ENCODE measurements at places on chromosomes 4 and X.

- no peak for DNase-seq
Observed at GRCh38 chr4:159950707-159951106, 847.8 kb downstream of the RAPGEF2 start.

DNA sequence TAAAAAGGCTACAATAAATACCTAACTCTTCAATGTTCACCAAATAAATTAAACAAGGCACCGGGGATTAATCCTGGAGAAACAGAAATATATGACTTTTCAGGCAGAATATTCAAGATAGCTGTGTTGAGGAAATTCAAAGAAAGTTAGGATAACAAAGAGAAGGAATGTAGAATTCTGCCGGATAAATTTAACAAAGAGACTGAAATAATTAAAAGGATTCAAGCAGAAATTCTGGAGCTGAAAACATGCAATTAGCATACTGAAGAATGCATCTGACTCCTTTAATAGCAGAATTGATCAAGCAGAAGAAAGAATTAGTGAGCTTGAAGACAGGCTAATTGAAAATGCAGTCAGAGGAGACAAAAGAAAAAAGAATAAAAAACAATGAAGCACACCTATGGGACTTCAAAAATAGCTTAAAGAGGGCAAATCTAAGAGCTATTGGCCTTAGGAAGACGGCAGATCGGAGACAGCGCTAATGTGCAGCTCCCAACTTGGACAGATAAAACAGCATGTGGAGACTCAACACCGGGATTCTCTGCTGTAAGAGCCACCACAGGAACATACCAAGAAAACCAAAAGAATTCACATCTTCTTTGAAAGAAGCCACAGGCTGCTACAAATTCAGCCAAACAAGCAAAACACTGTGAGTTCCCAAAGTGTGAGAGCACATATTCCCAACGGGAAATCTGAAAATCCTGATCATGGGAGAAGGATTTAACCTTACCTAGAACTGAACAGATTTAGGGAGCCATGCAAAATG, 1290.9 kb downstream of the PCDH18 start:
- DNase-seq, result peak; percentile 41

DNA sequence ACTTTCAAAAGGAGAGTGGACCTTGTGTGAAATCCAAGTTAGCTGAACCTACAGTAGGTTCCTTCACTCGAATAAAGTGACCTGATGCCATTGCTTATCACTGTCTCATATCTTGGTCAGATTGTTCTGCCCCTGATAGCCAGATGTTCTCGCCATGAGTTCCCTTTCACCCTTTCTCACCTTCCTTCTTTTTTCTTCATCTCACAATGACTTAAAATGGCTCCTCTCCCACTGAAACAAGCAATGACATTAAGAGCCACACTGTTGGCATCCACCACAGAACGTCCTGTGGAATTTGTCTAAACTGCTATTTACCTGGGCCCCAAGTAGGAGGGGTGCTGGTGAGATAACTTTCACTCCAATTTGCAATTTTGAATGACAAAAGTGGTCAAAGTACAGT, 227.6 kb upstream of the PPP1R2C start:
- DNase-seq, result no peak

DNA sequence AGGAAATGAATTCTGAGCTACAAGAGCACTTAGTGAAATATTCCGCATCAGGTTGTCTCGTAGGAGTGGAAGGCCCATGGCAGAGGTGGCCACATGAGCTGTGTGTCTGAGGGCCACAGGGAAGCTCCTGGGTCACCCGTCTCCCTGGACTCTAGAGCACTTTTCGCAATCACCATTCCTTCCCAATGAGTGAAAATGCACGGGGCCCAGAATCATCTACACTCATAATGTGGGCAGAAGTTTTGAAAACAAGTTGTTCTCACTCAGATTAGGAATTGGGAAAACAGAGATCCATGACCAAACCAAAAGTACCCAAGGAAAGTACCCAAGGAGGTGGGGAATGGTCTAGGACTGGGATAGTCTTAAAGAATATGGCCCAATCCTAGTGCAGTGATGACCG, 94.4 kb downstream of the SCD5 start:
- no peak for DNase-seq

DNA sequence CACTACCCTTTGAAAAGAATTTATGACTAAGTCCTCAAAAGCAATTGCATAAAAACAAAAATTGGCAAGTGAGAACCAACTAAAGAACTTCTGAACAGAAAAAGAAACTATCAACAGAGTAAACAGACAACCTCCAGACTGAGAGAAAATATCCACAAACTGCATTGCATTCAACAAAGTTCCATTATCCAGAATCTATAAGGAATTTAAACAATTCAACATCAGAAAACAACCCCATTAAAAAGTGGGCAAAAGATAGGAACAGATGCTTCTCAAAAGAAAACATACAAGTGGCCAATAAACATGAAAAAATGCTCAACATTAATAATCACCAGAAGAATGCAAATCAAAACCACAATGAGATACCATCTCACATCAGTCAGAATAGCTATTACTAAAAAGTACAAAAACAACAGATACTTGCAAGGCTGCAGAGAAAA, 130.2 kb downstream of the GASK1B start:
- no peak for DNase-seq

DNA sequence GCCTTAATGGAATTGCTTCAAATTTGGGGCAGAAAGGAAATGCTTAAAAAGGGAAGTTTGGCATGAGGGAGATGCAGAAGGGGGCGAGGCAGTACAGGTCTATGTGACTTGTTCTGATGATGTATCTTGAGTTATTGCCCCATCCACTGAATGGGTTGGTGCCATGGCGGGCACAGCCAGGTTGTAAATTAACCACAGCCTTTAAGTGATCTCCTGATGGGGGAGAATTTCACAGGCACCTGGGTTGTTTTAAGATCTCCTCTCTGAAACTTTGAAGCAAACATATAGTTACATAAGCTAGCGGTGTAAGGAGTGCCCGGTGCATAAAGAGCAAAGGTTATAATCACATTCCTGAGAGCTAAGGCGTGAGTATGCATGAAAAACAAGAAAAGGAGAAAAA, 37.0 kb downstream of the NPY5R start:
- DNase-seq, result no peak

DNA sequence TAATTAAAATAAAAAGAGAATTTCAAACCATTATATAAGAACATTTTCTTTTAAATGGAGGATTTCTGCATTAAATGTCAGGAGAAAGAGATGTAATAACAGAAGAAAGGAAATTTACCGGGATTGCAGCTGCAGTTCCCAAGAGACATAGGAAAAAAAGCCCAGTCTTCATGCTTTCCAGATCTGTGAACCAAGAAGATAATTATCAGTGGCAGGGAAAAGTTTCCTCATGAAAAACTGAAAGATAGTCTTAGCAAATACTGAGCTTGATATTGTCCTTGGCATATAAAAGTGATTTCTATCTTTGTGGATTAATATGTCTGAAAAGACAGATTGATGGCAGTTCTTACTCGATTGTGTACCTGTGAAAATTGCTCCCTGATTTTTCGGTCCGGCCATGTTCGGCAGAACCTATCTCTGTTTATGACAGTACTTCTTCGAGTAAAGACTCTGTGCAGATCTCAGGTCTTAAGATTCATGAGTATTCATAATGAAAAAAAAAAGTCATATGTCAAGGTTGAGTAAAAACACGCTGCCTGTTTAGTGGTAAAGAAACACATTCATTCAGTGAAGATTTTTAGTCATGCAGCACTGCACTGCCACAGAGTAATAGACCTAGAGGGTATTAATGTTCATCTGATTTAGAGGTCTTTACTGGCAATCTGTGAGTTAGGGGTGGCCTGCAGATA, 29.6 kb downstream of the SPARCL1 start:
- DNase-seq, result no peak

DNA sequence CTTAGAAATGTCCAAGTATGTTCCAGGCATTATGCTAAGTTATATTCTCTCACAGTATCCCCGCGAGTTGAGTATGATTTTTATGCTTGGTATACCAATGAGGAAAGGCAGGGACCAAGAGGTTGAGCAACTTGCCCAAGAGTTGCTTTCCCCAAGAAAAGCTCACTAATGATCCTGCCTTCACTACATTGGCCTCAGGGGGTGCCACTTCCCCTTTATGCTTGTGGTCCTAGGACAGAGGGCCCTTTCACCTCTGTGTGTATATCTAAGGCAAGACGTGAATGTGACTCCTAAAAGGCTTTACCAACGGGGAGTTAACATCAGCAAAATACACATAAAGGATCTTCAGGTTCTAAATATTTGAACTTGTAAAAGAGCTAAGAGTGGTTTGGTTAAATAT, 164.4 kb upstream of the CPEB2 start:
- DNase-seq, result no peak

GRCh38 chrX:134990475-134990800, 353 bp upstream of the SMIM10 start:
- no peak for DNase-seq

DNA sequence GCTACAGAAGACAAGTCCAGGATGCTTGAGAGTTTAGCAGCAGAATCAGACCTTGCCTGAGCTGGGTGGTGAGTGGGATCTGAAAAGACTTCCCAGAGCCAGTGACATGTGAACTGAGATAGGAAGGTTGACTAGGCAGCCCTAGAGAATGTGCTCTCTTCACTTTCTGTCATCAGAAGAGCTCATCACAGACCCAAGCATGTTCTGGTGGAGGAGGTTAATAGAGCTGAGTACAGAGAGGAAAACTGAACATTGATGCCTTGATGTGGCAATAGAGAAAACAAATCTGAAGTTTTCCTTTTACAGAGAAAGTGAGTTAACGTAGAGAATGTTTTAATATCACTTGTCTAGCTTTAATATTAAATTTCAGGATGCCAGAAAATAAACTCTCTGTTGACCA, 17.1 kb downstream of the ADGRL3 start:
- no peak for DNase-seq

DNA sequence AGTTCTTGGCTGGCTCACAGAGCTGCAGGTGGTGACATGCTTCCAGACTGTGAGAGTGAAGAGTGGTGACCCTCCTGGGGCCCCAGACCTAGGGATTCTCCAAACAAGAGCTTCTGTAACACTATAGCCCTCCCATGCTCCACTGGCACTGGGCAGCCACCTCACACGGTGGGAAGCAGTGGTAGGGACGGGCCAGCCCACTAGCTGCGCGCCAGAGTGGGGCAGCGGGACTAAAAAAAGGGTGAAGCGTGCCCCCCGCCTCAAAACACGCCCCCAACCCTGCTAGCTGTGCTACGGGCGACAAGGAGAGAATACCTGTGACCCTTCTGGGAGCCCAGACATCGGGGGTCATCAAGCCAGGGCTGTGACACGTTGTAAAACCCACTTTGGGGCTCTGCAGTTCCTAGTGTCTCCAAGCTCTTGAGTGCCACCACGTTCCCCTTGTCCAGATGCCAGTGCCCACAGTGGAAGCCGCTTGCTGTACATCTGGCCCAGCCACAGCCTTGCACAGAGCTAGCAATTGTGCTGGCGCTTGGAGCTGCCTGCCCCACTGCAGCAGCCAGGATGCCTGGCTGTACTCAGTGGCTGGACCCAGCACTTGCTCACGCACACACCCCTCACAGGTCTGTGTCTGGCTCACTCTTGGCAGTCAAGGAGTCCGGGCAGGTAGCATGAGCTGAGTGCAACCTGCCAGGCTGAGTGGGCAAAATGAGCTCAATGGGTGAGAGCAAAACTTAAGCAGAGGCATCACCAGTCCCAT, 100.0 kb downstream of the DCAF12L2 start:
- DNase-seq, result no peak

DNA sequence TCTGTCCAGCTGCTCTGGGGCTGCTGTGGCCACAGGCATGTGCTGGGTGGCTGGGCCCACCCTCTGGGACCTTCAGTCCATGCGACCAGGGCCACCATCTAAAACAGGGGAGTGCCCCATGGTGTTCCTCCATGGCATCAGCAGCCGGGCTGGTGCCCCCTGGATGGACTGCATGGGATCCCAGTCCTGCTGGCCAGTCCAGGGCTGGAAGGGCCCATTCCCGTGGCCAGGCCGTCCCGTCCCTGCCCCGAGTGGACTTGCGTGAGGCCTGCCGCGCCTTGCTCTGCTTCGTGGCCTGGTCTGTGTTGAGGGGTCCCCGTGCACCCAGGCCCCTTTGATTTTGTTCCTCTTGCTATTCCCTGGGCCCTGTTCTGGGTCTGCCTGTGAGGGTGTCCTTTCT, 36.4 kb downstream of the SORCS2 start:
- no peak for DNase-seq

- peak; percentile 27 for DNase-seq
Observed at GRCh38 chrX:15946783-15947580, 92.4 kb upstream of the AP1S2 start.

GRCh38 chr4:39710098-39710896, 12.4 kb downstream of the UBE2K start:
- no peak for DNase-seq

DNA sequence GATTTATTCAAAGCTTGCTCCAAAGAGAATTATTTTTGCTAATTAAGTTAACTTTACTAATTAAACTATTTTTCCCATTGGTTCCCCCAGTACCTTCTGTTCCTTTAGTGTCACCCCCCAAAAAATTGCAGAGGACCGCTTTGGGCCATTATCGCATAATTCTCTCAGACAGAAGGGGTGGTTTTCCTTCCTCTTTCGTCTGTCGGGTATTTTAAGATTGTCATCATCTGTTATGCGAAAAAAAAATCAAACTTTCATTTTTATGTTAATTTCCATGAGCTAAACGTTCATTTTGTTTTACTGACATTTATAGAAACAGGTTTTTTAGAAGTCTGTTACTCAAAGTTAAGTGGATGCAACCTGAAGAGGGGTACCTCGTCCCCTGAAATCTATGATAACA, 76.2 kb upstream of the DDX3X start:
- DNase-seq, result no peak

Measured in non-pigmented ciliary epithelial cell (primary cell).